Activated CD4-positive, alpha-beta T cell treated with anti-CD3 and anti-CD28 coated beads, Interleukin-2, amount 10 ng/mL, durations not matched to agents 7 days and 5 days (primary cell): ENCODE measurements at places on chromosomes 1 and 21.

- DNase-seq: peak; percentile 52
Observed at GRCh38 chr1:155012026-155012546, 9.5 kb downstream of the ZBTB7B start.

GRCh38 chr1:184492536-184492935, 105.7 kb downstream of the C1orf21 start:
- DNase-seq: no peak

DNA sequence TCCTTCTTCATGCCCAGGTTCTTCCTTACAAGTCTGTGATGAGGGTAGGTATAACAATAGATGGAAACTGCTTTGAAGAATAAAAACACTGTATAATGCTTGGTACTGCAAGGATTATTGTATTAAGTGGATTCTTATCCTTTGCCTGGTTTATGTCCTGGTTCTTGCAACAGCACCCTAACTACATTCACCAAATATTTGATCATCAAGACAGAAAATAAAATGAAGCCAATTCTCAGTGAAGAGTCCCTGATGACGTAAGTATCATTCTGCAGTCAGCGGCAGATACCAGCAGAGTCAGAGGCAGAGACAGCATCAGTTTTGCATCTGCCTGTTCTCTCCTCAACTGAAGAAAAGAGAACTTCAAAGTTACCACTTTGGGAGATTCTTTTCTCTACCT, 19.7 kb downstream of the ARHGEF11 start:
- no peak for DNase-seq

DNA sequence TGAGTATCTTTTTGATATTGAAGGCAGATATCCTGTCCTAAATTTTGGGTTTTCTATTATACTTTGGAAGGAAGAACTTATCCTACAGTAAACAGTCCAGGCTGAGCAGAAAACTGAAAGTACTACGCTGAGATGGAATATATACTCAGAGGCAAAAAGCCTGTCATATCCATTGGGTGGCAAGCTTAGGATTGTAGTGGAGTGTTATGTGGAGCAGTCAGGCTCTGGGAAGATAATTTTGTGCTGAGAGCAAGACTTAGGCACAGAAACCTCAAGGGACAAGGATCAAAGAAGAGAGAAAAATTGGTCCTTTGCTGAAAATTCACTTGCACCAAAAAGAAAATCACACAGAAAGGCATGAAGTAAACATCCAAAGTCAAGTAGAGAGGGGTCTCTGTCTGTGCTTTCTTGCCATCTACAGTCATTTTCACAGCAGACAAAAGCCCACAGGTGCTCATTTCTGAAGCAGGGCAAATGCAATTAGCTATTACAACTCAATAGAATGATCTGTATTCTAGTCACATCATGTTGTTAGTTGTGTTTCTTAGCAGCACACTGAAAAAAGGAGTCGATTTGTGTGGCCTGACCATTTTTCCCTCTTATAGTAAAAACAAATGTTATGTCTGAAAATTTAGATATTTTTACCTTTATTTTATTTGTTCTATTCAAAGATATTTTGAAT, 38.5 kb downstream of the CRB1 start:
- DNase-seq: no peak

DNA sequence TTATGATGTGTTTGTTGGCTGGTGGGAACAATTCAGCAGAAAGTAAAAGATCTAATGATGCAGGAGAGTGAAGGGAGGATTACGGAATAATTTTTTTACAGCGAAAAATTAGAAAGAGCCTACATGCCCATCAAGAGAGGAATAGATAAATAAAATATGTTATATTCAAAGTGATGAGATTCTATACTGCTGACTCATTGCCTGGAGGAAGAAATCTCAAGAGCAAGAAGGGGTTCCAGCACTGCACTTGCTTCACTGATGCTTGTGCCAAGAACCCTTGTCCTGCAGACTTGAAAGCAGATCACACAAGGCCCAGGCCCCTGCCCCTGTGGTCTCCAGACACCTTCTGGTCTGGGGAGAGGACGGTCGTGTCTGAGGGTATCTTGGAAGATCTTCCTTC, 295.1 kb upstream of the POU3F1 start:
- DNase-seq: no peak

DNA sequence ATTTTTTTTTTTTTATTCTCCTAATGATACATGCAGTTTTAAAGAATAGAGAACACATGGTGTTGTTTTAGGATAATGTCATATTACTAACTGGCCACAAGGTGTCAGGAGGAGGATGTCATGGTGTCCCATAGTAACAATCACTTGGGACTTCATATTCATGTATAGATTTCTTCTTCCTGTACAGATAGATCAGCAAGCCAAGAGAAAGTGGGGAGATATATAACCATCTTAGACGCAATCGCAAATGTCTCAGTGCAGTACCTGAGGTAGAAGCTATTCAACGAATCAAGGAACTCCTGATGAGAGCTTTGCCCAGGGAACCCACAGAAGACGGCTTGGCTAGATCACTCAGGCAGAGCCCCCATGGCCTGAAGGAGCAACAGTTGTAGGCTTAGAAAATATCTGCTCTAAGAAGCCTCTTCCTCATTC, 12.3 kb downstream of the OR2T11 start:
- DNase-seq: peak; percentile 27

- DNase-seq: no peak
Observed at GRCh38 chr1:203828002-203828401, 32.6 kb downstream of the ZBED6 start.

GRCh38 chr1:41952208-41952607, 33.5 kb upstream of the HIVEP3 start:
- DNase-seq: no peak

GRCh38 chr1:89460325-89460724, 64.3 kb upstream of the LRRC8B start:
- no peak for DNase-seq

GRCh38 chr1:40351124-40351523, 22.4 kb upstream of the SMAP2 start:
- DNase-seq: no peak

DNA sequence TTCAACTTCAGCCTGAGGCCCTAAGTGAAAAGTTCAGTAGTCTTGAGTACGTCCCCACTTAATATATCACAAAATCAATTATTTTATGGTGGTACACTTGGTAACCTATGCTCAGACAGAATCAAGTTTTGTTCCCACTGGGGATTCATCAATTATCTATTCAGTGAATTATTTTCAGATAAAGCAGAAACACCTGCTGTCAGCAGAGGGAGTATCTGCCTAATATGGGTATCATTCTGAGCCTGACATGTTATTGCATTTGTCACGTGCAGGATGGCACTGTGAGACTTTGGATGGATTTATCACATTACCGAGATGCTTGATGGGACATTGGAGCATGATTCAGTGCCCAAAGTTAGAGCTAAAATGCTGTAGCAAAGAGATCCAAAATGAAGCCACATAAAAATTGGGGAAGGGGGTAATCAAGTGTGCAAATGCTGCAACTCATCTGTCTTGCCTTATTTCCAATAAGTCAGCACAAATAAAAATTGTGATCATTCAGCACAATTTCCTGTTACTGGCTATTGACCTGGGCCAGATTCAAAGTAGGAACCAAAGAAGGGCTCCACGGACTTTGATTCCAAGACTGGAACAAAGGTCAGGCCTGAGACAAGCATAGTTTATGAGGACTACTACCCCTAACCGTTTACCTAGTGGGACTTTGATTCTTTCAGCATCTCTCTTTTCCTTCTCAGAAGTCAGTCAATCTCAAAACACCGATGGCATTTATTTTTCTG, 657.6 kb downstream of the LMO4 start:
- DNase-seq: no peak

- no peak for DNase-seq
Observed at GRCh38 chr1:51752073-51752948, 126.2 kb downstream of the NRDC start.

- DNase-seq: peak; percentile 67
Observed at GRCh38 chr1:154404984-154405746, at the start of gene IL6R. TSS of gene IL6R (plus strand) at chr1:154405343. CDS start at chr1:154405630, 287 bp downstream.
